ENCODE measurements at places on chromosomes 12 and 14.

DNA sequence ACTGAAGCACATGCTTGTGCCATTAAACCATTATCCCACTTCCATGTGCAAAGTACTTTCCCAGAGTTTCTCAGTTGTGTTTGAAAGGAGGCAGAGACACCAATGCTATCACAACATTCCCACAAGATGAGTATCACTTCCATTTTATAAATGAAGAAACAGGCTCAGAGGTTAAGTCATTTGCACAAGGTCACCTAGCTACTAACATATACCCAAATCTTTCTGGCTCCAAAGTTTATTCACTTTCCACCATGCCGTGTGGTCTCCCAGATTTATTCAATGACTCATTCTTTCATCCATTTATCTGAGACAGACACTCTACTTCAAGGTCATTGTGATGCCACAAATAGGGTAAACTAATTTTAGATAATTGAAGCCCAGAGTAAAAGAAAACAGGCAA lies 9.4 kb downstream of the ART4 start:
- no peak for DNase-seq

DNA sequence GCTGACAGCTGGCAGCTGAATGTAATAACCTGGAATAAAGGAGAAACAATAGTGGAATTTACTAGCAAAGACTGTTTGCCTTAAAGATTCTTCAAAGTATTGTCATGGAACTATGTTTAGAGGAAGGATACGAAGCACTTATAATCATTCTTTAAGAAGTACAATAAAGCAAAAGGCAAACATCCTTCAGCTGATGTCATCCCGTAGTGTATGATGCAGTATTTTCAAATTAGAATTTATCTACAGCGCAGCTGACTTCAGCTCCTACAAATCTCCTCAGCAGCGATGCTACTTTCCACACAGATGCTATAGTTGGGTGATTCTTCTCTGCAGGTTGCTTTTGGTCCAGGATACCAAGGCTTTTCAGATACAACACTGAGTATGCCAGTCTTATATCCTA lies 31.5 kb downstream of the CLEC1A start:
- DNase-seq, result no peak

GRCh38 chr14:76687611-76688382 lies 73.5 kb upstream of the VASH1 start:
- no peak for DNase-seq

DNA sequence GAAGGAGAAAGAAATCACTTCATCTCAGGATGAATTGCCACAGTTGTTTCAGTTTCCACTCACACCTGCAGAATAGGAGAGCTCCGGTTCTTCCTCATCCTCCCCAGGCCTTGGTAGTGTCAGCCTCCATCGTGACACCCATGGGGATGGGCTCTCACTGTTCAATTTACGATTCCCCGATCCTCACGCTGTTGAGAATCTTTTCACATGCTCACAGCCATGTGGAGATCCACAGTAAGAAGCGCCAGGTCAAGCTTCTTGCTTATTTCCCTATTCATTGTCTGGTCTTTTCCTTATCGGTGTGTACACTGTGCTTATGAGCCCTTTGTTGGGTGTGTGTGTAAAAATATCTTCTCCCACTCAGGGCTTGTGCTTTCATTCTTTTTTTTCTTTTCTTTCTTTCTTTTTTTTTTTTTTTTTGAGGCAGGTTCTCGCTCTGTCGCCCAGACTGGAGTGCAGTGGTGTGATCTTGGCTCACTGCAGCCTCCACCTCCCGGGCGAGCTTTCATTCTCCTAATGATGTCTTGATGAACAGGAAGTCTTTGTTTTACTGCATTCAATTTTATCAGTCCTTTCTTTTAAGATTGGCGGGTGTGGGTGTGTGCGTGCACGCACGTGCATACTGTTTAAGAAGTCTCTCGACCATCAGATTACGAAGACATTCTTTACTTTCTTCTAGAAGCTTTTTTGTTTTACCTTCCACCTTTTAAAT lies 21.5 kb downstream of the RIN3 start:
- no peak for DNase-seq

- no peak for DNase-seq
Observed at GRCh38 chr14:55085060-55085660, 33.7 kb downstream of the MAPK1IP1L start.

DNA sequence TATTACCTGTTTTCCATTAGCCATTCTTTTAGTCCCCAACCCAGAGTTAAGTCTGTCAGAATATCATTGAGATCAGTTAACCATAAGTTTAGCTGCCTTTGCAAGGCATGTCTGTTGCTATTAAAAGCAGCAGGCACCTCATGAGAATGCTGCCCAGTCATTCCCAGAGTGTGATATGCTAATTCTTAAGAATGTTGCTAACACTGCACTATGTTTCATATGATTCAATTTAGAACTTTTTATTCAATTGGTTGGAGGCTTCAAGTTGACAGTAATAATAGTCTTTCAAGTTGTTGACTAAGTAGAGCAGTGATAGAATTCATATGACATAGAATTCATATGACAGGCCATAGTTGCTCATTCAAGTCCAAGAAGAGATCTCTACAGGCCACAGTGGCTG lies 292.3 kb downstream of the FUT8 start:
- DNase-seq, result no peak

GRCh38 chr14:54944737-54945391 lies 42.2 kb upstream of the GCH1 start:
- DNase-seq, result no peak

DNA sequence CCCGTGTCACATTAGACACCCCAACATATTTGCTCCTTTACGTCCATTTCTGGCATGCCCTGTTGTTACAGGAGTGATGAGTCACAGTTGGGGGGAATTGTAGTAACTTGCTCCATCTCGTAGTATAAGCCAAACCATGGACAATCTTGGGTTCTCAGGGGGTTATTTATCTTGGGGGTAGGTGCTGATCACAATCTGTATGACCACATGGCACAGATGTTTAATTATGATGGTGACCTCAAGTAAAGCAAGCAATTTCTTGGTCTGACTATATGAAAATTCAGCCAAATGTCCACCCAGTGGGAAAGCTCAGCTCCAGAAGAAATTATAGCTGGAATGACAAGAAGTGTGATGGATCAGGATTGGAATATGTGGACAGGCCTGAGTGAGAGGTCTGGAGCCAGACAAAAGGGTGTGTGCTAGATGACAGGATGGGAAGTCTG lies 32.1 kb upstream of the STON2 start:
- no peak for DNase-seq

DNA sequence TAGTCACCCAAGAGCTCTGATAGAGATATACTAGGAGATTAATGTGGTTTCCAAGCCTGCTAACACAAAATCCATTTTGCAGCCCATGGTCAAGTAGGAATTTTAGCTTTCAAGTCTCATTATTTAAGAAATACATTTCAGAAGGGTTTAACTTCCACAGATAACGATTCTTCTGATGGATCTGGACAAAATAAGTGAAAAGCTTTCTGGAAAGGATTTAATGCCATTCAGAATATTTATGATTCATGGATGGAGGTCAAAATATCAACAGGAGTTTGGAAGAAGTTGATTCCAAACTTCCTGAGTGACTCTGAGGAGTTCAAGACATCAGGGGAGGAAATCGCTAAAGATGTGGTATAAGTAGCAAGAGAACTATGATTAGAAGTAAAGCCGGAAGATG lies 214.6 kb downstream of the ATXN7L3B start:
- DNase-seq, result no peak

- no peak for DNase-seq
Observed at GRCh38 chr14:96189281-96189711, 15.3 kb upstream of the BDKRB2 start.

DNA sequence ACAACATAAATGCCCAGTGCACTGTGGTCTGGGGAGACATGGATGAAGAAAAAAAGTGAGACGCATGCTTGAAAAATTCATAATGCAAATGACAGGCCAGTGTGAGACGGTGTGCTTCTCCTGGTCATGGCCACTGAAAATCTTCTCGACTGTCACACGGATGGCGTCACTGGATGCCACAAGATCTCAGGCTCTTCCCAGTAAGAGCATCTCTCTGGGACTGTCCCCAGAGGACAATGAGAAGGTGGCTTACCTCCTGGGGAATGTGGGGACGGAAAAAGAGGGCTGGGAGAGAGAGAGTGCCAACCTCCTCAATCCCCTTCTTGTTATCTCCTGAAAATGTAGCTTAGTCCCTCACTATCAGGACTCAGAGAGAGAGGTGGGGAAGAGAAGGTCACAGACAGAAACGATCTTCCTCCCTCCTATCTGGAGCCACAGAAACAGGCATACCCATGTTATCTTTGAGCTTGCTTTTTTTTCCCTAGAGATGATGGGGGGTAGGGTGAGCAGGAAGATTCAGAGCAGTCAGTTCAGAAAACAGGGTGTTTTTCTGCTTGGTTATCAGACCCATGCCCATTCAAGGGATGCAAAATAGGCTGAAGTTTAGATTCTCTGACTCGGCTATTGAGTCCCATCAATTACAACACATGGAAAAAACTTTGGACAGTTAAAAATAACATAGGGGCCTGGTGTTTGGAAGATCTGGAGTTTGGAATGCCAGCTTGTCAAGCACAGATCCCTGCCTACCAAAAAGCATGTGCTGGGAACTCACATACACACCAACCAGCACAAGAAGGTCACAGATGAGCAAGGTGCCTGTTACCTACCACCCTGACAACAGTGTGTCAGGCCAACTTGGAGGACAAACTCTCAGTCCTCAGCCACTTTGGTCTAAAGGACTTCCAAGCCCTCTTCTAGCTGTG lies 24.2 kb downstream of the DPF3 start:
- DNase-seq, result no peak

DNA sequence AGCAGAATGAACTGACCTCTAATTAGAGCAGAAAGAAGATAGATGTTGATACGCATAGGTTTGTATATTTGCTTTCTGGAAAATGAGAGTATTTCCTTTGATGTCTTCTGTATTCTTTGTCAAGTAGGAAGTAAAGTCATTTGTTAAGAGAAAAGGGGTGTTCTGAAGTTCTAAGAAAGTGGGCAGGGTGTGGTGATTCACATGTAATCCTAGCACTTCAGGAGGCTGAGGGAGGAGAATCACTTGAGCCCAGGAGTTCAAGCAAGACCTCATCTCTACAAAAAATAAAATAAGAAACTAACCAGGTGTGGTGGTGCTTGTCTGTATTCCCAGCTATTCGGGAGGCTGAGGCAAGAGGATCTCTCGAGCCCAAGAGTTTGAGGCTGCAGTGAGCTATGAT lies 2.8 kb downstream of the RHNO1 start:
- DNase-seq, result no peak

- no peak for DNase-seq
Observed at GRCh38 chr14:91987192-91987591, 39.7 kb upstream of the FBLN5 start.

DNA sequence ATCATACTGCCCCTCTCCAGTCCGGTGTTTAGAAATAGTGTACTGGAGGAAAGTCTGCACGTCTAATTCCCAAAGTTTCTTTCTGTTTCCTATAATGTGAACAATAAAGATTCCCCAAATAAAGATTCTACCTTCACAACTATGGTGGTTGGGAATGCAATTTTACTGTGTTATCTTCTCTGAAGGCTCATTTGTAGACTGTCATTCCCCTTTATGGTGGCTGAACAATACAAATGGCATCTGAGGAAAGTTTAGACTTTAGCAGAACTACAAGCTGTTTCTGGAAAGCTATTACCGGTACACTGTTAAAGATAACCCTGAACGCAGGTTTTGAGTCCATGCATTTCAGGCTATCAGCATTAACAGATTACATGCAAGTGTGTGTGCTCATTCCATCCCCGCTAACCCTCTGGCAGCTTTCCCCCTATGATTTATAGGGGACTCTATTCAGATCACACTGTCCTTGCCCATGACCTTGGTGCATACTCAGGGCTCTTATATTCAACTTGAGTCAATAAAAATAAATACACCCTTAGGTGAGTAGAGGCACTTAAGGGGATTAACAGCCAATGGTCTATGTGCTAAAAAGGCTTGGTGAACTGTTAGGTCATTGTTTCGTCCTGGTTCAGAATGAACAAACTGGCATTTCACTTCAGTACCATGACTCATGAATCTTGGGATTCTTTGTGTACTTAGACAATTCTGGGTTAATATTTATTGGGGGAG lies 60.7 kb upstream of the PYGL start:
- no peak for DNase-seq

- no peak for DNase-seq
Observed at GRCh38 chr14:85293612-85294234, 236.2 kb upstream of the FLRT2 start.

GRCh38 chr14:65574611-65575010 lies 162.1 kb downstream of the FUT8 start:
- no peak for DNase-seq

GRCh38 chr14:103811189-103811588 lies 36.2 kb downstream of the PPP1R13B start:
- DNase-seq, result no peak

GRCh38 chr14:56812364-56813141 lies 2.3 kb upstream of the OTX2 start:
- DNase-seq, result no peak

GRCh38 chr14:88289234-88289633 lies 33.8 kb downstream of the KCNK10 start:
- no peak for DNase-seq

DNA sequence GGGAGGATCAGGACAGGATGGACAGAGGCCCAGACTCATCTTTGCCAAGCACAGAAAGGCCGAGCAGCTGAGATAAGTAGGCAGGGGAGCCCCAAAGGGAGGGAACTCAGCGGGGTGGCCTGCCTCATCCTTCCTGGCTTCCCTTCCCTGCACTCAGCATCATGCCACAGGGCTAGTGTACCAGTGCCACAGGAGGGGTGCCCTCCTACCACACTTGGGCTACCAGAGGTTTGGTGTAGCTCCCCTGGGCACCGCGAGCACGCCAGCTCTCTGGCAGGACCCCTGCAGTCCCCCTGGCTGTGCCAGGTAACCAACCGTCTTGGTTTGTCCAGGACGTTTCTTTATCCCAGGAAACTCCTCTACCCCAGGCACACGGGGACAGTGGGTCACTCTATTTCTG lies 123.5 kb downstream of the ESRRB start:
- no peak for DNase-seq

DNA sequence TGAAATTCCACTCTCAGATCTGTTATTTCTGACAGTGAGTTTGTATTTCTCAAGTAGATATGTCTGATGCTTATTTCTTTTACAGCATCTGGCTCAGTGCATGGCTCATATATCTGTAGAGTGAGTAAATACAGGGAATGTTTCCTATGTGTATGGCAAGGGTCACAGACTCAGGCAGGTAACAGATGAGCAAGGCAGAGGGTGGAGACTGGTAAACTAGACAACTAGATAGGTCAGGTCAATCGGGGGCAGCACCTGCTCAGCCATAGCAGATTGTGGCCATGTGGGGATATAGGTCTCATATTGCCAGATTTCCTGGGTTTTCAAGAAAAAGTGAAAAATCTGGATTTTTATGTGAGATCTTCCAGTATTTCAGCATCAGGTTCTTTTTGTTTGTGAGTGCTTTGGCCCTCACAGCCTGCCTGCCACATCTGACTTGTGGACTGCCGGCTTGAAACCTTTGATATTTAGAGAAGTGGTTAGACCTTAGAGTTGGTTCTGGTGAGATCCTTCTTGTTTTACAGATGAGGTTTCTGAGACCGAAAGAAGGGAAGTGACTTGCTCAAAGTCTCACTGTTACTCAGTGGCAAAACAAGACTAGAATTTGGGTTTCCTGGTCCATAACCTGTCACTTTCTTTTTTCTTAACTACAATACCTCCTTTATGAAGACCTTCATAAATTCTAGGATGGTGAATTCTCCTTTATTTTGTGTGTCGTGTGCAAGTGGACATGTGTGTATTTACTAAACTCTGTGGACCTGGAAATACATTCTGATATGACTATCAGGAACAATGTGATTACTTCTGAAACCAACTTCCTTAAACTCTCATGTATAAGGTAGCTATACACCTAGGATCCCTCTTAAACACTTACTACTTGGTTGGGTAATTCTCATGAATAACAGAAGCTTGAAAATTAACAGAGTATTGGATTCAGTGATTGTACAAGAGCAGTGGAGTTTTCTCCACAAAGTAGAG lies 34.4 kb downstream of the PROX2 start:
- DNase-seq, result peak; percentile 68

GRCh38 chr14:88840926-88841325 lies 16.5 kb downstream of the TTC8 start:
- DNase-seq, result no peak
